GDM1 (cell line): ENCODE measurements at places on chromosomes 4 and X.

DNA sequence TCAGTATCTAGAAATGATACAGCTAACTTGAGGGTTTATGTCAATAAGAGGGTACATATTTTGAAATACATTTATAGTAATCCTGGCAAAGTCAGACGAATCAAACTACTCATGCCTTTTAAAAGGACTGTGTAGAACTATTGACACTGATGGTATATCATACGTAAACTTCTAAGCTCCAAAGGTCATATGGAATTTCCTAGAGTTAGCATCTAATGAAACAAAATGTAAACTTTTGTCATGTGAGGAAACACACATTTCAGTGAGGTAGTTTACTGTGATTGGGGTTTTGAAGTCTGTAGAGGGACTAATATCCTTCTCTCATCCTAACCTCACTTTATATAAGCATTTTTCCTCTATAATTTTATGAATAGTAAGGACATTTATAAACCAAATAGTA, 138.4 kb downstream of the SCLT1 start:
- DNase-seq, result no peak

GRCh38 chrX:155068165-155068564, 2.8 kb downstream of the CMC4 start:
- no peak for DNase-seq

DNA sequence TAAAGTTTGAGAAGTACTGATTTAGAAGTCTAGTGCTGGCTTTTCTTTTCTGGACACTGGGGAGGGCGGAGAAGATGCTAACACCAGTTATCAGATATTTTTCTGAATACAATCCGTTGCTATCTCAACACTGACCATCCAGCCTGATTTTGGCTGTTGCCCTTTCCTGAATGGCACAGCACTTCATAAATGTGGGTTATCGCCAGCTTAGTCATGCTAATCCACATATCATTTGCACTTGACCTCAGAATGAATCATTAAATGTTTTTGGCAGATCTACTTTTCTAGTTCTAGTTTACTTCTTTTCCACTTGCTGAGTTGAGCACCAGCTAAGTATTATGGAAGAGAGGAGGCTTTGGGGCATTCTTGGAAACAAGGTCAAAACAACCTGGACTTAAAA, 60.8 kb upstream of the ESX1 start:
- no peak for DNase-seq

DNA sequence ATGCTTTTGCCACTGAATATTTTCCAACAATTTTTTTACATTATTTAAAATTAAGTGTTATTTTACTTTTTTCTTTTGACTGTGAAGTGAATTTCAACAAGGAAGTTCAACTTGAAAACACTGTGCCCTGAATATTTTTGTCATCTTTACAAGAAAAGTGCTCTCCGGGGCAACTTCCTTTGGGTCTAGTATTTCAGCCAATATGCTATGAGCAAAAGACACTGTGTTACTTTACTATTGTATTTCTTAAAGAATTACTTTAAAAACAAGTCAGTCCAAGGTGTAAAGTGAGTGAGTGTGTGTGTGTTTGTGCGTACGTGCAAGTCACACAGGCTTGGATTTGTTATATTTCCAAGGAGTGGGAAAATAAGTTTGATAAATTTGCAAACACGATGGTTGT, 7.6 kb upstream of the USP53 start:
- no peak for DNase-seq

DNA sequence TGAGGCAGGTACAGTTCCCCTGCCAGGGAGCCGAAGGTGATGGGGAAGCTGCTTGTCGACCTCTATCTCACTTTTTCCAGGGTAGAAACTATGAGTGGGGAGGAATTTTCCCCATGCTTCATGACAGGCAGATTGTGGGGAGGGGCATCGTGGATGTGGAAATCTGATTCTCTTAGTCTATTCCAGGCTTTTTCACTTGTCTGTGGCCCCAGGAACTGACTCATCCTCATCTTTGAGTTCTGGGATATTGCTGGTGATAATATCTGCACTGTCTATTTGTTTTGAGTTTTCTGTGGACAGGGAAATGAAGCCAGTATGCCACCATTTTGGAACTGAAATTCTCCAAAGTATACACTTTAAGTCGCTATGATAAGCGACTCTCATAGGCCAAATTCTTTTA, 7.6 kb upstream of the TLR2 start:
- no peak for DNase-seq

- no peak for DNase-seq
Measured at GRCh38 chr4:117898496-117898895, 135.8 kb upstream of the NDST3 start.

GRCh38 chrX:149881081-149881711, at the start of gene MAGEA8:
Gene MAGEA8, plus strand, starts transcription at chrX:149881183. Its CDS starts 3,090 bp downstream, at chrX:149884273.
- DNase-seq, result no peak

DNA sequence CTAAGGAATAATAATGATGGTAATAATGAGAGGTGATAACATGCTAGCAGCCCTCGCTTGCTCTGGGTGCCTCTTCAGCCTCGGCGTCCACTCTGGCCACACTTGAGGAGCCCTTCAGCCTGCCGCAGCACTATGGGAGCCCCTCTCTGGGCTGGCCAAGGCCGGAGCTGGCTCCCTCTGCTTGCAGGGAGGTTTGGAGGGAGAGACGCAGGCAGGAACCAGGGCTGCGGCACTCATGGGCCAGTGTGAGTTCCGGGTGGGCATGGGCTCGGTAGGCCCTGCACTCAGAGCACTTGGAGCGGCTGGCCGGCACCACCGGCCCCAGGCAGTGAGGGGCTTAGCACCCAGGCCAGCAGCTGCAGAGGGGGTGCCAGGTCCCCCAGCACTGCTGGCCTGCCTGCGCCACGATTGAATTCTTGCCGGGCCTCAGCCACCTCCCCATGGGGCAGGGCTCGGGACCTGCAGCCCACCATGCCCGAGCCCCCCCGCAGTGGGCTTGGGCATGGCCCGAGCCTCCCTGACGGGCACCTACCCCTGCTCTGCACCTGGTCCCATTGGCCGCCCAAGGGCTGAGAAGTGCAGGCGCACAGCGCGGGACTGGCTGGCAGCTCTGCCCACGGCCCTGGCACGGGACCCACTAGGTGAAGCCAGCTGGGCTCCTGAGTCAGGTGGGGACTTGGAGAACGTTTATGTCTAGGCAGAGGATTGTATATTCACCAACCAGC, 7.1 kb upstream of the ADH1C start:
- DNase-seq, result no peak

DNA sequence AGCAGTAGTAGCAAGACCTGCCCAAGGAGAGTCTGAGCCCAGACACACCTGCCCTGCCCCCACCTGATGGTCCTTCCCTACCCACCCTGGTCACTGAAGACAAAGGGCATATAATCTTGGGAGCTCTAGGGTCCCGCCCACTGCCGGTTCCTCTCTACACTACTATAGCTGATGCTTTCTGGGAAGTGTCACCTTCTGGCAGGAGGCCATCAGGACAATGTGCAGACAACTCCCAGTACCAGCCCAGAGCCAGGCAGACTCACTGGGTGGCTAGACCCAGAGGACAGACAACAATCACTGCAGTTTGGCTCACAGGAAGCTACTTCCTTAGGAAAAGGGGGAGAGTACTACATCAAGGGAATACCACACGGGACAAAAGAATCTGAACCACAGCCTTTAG, 312.7 kb downstream of the SPRY1 start:
- DNase-seq, result no peak

GRCh38 chr4:14345356-14345775, 656.9 kb upstream of the CPEB2 start:
- DNase-seq, result peak; percentile 29

DNA sequence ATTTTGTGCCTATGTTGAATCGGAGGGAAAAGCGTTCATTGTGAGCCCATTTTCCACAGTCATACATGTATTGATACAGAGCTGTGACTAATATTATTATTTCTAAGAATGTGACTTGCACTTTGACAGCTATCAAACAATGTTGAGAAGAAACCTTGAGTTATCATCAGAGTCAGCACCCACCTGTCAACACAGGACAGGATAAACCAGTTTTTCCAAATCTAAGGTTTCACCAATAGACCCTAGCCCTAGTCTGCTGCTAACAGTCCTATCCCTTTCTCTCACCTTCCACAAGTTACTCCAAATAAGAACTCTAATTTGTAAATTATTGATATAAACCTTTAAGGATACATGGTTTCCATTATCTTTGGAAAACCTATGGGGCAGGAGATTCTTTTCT, 47.7 kb upstream of the DHX15 start:
- DNase-seq, result no peak

GRCh38 chrX:39361736-39362135, 560.5 kb downstream of the MID1IP1 start:
- no peak for DNase-seq

DNA sequence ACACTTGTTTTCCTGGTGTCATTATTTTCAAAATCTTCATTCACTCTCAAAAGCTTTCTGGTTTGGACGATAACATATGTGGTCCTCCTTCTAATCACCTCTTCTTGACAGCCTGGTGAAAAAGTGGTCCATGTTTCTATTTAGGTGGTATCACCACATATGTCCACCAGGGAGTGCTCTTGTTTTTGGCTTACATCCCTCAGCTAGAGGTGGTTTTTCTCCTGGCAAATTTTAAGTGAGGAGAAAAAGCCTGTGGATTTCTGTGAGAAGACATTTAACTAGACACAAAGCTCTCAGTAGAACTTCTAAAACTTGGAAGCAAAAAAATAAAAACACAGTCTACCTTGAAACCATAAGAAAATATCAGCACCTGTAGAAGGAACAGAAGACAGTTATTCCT, 58.0 kb upstream of the FRMPD4 start:
- no peak for DNase-seq

- peak; percentile 97 for DNase-seq
Measured at GRCh38 chrX:65697915-65698796, 30.7 kb downstream of the MSN start.
